Caudate nucleus (tissue), 63 donors: ENCODE measurements at places on chromosomes 1 and 21.

GRCh38 chr1:149926296-149926695 is 1.3 kb downstream of the SF3B4 start:
- no peak for DNase-seq

GRCh38 chr1:42240966-42241755 is 76.6 kb upstream of the GUCA2A start:
- no peak for DNase-seq

DNA sequence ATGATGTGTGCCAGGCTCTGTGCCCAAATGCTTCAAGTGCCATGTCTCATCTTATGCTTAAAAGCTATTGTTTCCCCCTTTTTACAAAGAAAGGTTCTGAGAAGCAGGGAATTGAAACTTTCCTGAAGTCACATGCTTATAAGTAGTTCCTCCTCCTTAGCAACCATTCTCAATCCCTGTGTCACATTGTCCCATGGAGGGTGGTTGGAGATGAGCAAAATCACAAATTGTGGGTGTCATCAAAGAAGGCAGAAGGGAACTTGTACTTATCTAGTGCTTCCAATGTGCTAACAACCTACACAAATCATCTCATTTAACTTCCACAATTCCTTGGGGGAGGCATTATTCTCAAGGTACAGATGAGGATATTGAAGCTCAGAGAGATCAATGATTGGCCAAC is 10.1 kb upstream of the ERICH3 start:
- DNase-seq, result no peak

- no peak for DNase-seq
Measured at GRCh38 chr1:105138458-105138893, 1388.8 kb downstream of the AMY1C start.

DNA sequence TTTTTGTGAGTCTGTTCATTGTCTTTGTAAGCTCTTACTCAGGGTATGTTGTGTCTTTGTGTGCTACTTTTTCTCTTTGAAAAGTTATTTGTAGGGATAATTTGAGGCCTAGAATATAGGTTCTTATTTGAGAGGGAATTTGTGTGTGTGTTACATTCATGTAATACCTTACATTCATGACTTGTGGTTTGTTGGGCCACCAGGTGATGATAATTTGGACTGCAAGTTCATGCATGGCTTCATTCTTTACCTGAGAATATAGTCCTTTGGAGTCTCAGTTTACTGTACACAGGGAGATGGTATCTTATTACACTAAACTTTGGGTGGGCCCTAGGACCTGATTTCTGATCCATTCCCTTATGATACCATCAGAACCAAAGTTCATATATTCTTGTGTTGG is 51.8 kb upstream of the FASLG start:
- DNase-seq, result no peak

- peak; percentile 79 for DNase-seq
Measured at GRCh38 chr1:116485071-116485735, 85.6 kb downstream of the CD58 start.

DNA sequence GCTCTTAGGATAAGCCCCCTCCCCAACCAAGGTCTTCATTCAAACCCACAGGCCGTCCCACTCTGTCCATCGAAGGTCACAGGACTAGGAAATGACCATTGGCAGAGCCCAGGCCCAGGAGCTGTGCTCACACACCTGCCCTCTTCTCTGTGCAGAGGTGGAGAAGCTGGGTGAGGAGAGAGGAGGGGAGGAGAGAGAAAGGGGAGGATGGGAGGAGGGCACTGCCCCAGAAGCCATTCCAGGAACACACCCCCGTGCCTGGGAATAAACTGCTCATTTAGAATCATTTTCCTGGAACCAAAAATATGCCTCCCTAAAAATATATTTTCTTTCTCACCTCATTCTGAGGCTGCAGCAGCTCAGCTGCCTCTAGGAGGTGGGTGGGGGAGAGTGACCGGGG is 6.4 kb upstream of the SDC3 start:
- no peak for DNase-seq

DNA sequence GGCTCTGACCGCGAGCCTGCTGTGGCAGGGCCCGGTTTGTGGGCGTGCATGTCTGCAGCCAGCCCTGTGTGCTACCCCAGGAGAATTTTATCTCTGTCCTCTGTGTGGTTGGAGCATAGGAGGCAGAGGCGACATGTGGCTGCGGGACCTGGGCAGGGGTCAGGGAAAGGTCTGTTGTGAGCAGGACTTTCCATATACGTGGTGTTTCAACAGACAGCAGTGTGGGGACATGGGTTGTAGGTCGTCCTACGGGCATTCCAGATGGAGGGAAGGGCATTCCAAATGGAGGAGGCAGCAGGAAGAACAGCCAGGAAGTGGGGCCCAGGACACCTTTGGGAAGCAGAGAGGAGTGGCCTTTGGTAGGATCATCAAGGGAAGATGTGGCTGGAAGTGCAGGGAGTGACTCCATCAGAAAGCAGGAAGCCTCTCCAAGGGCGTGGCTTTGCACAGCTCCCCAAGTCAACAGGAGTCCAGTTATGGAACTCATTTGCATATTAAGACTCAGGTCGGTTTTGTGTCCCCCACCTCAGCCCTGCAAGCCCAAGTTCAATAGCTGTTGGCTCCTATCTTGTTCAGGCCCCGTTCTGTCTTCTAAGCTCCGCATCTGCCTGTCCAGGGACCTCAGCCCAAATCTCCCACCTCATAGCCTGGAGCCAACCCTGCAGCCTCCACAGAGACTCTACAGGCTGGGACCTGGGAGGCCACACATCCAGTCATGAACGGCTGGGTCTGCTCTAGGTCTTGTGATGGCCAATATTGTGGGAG is 309.1 kb downstream of the MATN1 start:
- DNase-seq, result no peak

DNA sequence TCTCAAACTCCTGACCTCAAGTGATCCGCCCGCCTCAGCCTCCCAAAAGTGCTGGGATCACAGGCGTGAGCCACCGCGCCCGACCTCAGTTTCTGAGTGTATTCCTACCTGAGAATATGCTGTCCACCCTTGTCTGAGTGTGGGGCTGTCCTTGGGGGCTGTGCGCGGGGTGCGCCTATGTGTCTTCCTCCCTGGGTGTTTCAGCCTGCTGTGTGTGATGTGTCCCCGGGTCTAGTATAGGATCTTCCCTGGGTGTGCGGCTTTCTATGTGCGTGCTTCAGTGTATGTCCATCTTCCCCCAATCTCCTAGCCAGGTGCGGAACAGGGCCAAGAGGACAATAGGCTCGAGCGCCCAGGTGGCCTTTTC is 8.3 kb upstream of the ID3 start:
- DNase-seq, result no peak

- DNase-seq, result no peak
Measured at GRCh38 chr1:101237229-101237837, 514 bp downstream of the S1PR1 start.

- DNase-seq, result no peak
Measured at GRCh38 chr1:6580119-6580592, 362 bp downstream of the ZBTB48 start.

- DNase-seq, result no peak
Measured at GRCh38 chr1:242205622-242206489, 207.0 kb upstream of the MAP1LC3C start.

- no peak for DNase-seq
Measured at GRCh38 chr1:35269201-35269988, 886 bp downstream of the ZMYM4 start.
